ENCODE measurements at places on chromosomes 7 and 10.

- DNase-seq: no peak
Observed at GRCh38 chr7:20474249-20474648, 141.2 kb upstream of the ABCB5 start.

- no peak for DNase-seq
Observed at GRCh38 chr7:43768201-43768886, 9.9 kb downstream of the BLVRA start.

- no peak for DNase-seq
Observed at GRCh38 chr7:112596981-112597380, 116.2 kb downstream of the LSMEM1 start.

DNA sequence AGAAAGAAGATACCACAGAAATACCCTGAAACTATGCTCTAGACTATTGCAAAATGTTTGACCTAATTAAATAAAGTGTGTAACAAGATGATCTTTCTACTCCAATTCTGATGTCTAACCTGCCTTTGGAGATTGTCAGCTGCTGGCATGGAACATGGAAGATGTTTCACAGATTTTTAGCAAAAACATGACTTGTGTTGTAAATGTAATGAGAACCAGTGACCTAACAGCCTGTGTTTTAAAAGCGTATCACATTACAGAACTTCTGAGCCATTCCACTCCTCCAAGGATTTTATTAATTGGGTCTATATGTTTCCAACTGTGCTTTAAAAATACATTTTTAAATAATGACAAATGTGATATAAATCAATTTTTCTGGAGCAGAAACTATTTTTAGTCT lies 526.3 kb upstream of the SEMA3D start:
- no peak for DNase-seq

DNA sequence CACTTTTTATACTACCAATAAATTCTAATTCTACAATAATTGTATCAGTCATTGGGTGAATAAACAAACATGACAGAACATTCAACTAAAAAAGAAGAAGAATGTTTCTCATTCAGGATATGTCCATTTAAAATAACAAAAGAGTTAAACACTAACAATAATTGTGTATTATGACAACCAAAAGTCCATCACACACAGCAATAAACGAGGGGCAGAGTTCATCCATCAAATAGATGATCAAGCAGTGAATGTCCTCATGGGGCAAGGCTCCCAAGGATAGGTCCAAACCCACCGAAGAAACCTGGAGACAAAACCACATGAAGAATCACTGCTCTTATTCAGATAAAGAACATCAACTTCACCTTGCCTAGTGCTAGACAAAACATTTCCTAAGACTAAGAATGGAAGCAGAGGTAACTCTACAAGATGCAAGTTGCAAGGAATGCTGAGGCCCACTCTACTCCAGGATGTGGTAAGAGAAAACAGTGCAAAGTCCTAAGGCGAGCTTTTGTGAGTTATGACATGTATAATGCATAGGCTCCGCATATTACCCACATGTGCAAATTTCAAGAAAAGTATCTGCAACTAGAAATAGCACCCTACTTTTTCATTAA lies 115.1 kb downstream of the PARD3 start:
- no peak for DNase-seq

- no peak for DNase-seq
Observed at GRCh38 chr10:63150745-63151144, 17.6 kb downstream of the NRBF2 start.

GRCh38 chr7:104395162-104395561 lies 66.8 kb downstream of the LHFPL3 start:
- DNase-seq: no peak

DNA sequence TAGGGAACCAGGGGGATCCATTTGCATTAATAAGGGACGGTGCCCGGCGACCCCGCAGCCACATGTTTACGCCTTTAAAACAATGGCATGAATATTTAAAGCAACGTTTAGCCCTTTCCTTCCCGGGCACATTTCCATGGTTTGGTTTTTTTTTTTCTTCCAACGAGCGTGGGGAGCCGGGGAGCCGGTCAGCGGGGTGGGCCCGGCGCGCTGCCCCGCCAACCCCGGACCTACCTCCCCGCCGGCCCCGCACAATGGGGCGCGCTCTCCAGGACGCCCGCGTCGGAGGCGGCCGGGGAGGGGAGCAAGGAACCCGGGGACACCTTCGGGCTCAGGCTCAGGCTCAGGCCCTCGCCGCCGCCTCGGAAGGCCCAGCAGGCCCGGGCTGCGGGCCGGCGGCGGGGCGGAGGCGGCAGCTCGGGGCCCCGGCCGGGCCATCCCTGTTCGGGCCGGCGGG lies 1.0 kb downstream of the SEPHS1 start:
- DNase-seq: no peak

DNA sequence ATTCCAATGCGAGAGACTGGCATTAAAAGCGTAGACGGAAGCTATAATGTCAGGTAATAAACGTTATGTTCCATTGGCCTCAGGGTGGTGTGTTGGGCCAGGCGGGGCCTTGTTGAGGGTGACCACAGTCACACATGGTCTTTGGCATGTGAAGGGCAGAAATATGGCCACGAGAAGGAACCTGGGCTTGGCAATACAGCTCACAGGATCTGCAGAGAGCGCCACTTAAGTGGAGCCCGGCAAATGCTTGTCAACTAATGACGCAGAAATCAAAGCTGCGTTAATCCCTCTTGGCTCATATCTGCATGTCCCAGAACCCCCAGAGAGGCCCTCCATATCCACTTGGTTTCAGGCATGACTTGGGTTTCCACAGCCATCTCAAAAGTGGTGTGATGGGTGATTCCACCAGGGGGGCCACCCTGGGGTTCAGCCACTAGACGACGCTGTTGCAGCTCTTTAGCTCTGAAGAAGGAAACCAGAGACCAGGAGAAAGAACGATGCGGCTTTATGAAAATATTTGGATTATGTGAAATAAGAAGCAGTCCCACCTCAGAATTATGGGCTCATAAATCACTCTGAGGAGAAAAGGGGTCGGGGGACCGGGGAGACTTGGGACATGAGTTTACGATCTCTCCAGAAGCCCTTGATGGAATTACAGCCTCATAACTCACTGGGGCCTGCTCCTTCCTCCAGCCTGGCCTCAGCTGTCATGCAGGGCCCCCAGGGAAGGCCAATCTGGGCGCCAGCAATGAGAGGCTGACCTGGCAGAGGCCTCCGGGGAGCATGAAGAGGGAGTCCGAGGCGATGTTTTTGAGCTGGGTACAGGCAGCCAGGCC lies 462.5 kb downstream of the PLXNA4 start:
- no peak for DNase-seq

- no peak for DNase-seq
Observed at GRCh38 chr10:109620396-109620795, 302.9 kb downstream of the XPNPEP1 start.

DNA sequence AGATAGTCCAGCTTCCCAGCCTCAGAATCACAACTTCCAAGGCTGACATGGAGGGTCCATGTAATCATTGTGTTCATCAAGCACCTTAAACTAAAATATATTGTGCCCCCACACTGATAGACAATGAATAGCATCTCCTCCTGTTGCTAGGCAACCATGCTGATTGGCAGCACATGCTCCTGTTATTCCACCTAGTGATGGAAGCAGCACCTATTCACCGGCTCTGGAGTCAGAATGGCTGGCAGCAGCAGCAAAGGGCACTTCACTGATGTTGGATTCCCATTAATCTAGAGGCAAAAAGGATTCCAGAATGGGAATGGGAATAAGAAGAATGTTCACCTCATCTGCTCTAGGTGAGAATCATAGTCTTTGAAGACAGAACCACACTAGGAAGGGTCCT lies 55.0 kb downstream of the RELN start:
- DNase-seq: no peak

DNA sequence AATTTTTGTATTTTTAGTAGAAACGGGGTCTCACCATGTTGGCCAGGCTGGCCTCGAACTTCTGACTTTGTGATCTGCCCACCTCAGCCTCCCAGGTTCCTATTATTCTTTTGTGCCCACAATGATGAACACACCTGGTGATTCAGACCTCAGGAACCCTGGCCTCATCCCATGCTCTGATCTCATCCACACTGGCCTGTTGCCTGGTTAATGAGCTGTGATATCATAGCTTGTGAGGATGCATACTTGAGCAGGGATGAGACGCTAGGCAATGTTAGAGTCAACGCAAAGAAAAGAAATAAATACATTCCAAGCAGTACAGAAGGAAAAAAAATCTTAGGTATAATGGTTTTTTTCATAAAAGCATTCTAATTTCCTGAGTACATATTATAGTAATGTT lies 82.4 kb upstream of the RNF32 start:
- no peak for DNase-seq

- DNase-seq: peak; percentile 15
Observed at GRCh38 chr7:151520419-151521261, 945 bp upstream of the RHEB start.

- DNase-seq: no peak
Observed at GRCh38 chr7:42093349-42093905, 143.6 kb downstream of the GLI3 start.

DNA sequence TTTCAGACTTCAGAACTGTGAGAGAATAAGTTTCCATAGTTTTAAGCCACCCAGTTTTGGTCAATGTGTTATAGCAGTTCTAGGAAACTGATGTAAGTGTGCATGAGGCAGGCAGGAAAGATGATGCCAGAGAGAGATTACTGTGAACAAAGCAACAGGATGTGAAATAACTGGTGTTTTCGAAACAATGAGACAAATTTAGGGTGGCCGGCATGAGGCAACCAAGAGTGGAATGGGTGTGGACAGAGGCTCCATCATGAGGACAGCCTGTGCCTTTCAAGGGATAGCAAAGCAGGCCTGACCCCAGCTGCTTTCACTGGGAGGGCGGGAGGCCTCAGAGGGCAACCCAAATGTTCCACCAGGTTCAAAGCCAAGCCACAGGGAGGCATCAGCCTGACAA lies 67.3 kb upstream of the UCN3 start:
- DNase-seq: no peak

- DNase-seq: no peak
Observed at GRCh38 chr7:22628112-22628511, 98.9 kb upstream of the IL6 start.

DNA sequence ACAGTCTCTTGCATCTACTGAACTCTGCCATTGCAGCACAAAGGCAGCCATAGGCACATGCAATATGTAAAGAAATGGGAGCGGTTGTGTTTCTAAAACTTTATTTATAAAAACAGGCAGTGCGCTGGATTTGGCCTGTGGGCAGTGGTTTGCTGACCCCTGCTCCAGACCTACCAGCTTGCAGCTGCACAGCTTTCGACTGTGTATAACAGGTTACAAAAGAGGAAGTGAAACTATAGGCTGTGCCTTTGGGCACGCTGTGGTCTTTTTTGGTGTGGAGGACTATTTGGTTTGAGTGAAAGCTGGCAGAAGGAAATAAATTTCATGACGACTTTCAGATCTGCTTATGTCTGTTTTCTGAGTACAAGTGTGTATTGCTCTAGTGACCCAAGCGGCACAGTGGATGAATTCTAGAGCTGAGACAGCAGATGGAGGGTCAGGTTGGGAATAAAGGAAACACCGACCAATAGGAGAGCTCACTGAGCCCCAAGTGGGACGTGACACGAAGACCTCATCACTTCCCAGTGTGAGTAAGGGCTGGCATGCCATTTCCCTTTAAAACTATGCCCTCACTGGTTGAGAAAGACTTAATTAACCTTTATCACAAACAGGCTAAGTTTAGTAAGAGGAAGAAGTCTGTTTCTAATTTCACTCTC lies 152.7 kb downstream of the ANK3 start:
- DNase-seq: no peak

- DNase-seq: no peak
Observed at GRCh38 chr10:101780818-101781654, 2.2 kb downstream of the NPM3 start.

- DNase-seq: no peak
Observed at GRCh38 chr7:150823043-150823442, 22.5 kb downstream of the TMEM176A start.

GRCh38 chr10:49752584-49752983 lies 9.5 kb downstream of the OGDHL start:
- DNase-seq: no peak

- DNase-seq: no peak
Observed at GRCh38 chr10:60086862-60087261, 180.5 kb upstream of the CCDC6 start.

- DNase-seq: no peak
Observed at GRCh38 chr10:75076348-75076747, 35.1 kb upstream of the SAMD8 start.

DNA sequence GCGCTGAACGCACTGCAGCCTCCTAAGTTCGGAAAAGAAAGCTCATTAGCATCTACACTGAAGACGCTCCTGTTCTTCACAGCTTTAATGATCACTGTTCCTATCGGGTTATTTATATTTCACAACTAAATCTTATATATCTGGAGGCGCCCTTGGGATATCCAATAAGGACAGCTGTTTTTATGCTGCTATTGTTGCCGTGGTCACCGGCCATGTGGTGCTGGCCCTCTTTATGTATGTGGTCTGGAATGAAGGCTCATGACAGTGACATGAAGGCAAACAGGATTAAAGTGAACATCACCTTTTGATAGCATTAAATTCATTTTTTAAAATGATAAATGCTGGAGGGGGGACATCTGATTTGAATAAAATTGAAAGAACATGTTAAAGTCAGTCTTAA lies 8.8 kb downstream of the BLVRA start:
- DNase-seq: no peak

DNA sequence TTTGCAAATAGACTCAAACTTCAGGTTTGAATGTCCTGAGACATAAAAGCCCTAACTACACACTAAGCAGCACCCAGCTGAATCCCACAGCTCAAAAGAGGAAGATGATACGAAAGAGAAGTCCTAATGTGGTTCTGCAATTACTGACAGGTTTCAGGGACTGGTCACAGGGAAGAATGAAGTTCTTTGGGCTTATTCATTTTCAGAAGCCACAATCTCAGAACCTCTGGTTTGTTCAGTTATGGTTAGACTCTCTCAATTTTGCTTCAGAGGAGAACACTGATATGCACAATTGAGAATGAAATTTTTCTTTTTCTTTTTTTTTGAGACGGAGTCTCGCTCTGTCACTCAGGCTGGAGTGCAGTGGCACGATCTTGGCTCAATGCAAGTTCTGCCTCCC lies 94.6 kb upstream of the FAM180A start:
- no peak for DNase-seq

- no peak for DNase-seq
Observed at GRCh38 chr10:33233221-33233620, 101.2 kb downstream of the NRP1 start.

- DNase-seq: no peak
Observed at GRCh38 chr10:17660921-17661320, 17.0 kb downstream of the STAM start.

GRCh38 chr7:100670074-100670473 lies 3.5 kb upstream of the GNB2 start:
- DNase-seq: no peak
